ENCODE measurements at places on chromosomes 6 and 20. TPM values are rescaled to one million over a fixed set of nuclear protein-coding genes. Genes with fewer than 3 reads are reported as not detected.

DNA sequence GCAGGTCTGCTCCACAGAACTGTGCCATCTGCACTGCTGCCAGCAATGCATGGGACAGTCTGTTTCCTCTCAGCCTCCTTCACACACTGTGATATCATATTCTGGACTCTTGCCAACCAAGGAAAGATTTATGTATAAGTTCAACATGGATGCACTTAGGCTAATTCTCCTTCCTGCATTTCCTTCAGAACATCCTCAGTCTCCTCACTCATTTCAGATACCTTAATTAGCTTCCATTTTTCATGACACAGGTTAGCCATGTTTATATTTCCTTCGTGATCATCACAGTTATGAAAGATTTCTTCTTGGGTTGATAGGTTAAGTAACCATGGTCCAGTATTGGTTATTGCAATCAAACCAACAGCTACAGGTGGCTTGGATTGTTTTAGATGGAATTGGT, 46.4 kb upstream of the DDR1 start:
- no peak for DNase-seq
- H3K27me3 ChIP-seq, result no peaks in the 10 kb centered on the region
- H3K36me3 ChIP-seq, result peaks cover 46% of the 10 kb centered on the region

SLC12A5 gene
- total RNA-seq, result 8.7 TPM

GRCh38 chr6:139925894-139926641, 551.6 kb upstream of the CITED2 start:
- no peak for DNase-seq
- no peaks in the 10 kb centered on the region for H3K4me1 ChIP-seq
- H3K27me3 ChIP-seq, result no peaks in the 10 kb centered on the region
- H3K4me3 ChIP-seq, result no peak overlapping the region
- no peaks in the 10 kb centered on the region for H3K36me3 ChIP-seq

SLC17A1 gene
- total RNA-seq, result not detected

GRCh38 chr20:18678549-18679419, 90.9 kb downstream of the DTD1 start:
- H3K27me3 ChIP-seq, result no peaks in the 10 kb centered on the region
- no peak overlapping the region for H3K27ac ChIP-seq
- H3K36me3 ChIP-seq, result no peaks in the 10 kb centered on the region
- no peak for DNase-seq

- no peaks in the 10 kb centered on the region for H3K27me3 ChIP-seq
- H3K27ac ChIP-seq, result no peak overlapping the region
These were observed 10.6 kb upstream of the TTLL2 start for GRCh38 chr6:167314180-167314821.

ADGRF4 gene
- not detected for total RNA-seq

DNA sequence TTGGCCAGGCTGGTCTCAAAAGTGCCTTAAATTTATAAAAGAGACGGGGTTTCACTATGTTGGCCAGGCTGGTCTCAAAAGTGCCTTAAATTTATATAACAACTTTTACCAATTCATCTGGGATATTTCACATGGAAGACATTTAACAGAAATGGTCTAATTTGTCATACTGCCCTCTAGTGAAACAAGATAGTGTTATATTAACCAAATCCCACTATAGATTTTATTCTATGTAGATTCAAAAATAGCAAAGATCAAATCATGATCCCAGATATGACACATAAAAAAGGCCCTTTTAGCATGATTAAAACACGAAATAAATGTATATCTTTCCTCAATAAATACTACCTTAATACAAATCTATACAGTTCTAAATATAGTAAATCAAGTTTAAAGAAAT, 102.8 kb upstream of the TFAP2D start:
- no peak overlapping the region for H3K4me3 ChIP-seq
- no peaks in the 10 kb centered on the region for H3K4me1 ChIP-seq
- no peak overlapping the region for H3K27ac ChIP-seq
- H3K27me3 ChIP-seq, result no peaks in the 10 kb centered on the region
- no peaks in the 10 kb centered on the region for H3K36me3 ChIP-seq
- no peak for DNase-seq

GRCh38 chr6:9646342-9647070, 768.4 kb downstream of the TFAP2A start:
- DNase-seq, result no peak
- no peak overlapping the region for H3K27ac ChIP-seq
- no peaks in the 10 kb centered on the region for H3K27me3 ChIP-seq

HCRTR2 gene
- not detected for total RNA-seq

MYL9 gene
- 217 TPM for total RNA-seq

- H3K27ac ChIP-seq, result no peak overlapping the region
- H3K27me3 ChIP-seq, result no peaks in the 10 kb centered on the region
- DNase-seq, result no peak
- no peaks in the 10 kb centered on the region for H3K4me1 ChIP-seq
These were observed 21.5 kb upstream of the TMEM244 start for GRCh38 chr6:129882510-129883023.

- no peak overlapping the region for H3K4me3 ChIP-seq
- DNase-seq, result no peak
- H3K27me3 ChIP-seq, result no peaks in the 10 kb centered on the region
- H3K4me1 ChIP-seq, result no peaks in the 10 kb centered on the region
These were observed 282.6 kb upstream of the ID4 start for GRCh38 chr6:19554356-19555225.

DNA sequence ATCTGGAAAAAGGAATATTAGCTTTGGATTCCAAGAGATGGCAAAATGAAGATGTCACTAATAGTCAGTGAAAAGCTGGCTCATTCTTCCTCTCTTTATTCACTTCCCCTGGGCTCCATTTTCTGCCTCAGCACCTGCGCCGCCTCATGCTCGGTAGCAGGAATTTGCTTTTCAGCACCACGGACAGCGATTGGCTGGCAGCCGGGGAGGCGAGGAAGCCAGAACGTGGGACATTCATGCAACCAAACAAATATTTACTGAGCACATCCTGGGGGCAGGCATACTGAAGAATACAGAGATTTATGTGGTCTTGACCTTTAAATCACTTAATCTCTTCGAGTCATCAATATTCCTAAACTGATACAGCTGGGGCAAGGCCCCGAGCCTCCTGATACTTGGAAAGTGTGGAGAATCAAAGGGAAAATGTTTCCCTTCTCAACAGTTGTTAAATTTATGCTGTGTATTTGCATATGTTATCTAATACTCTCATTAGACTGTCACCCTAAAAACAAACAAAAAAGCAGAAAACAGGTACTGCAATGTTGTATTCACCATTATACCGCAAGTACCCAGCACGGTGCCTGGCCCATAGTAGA, 12.1 kb upstream of the PDYN start:
- H3K4me1 ChIP-seq, result no peaks in the 10 kb centered on the region
- no peaks in the 10 kb centered on the region for H3K27me3 ChIP-seq
- DNase-seq, result peak; percentile 78
- no peaks in the 10 kb centered on the region for H3K36me3 ChIP-seq

GRCh38 chr6:130020073-130020906, 1.9 kb downstream of the L3MBTL3 start:
- peaks cover 4% of the 10 kb centered on the region for H3K36me3 ChIP-seq
- no peak for DNase-seq
- H3K27ac ChIP-seq, result no peak overlapping the region
- no peaks in the 10 kb centered on the region for H3K4me1 ChIP-seq
- H3K4me3 ChIP-seq, result peak overlapping the region; percentile 80

ADGRG6 gene
- 2.5 TPM for total RNA-seq

LY6G6F gene
- not detected for total RNA-seq

PNPLA1 gene
- total RNA-seq, result not detected

- peaks cover 4% of the 10 kb centered on the region for H3K36me3 ChIP-seq
- no peaks in the 10 kb centered on the region for H3K27me3 ChIP-seq
- H3K27ac ChIP-seq, result no peak overlapping the region
- no peak overlapping the region for H3K4me3 ChIP-seq
- no peak for DNase-seq
These were observed 30.4 kb upstream of the HDAC2 start for GRCh38 chr6:114001354-114001753.

NKAIN2 gene
- total RNA-seq, result 0.29 TPM

- H3K4me3 ChIP-seq, result no peak overlapping the region
- no peak for DNase-seq
- H3K4me1 ChIP-seq, result no peaks in the 10 kb centered on the region
- peaks cover 10% of the 10 kb centered on the region for H3K36me3 ChIP-seq
- no peak overlapping the region for H3K27ac ChIP-seq
These were observed 12.9 kb upstream of the TRIM38 start for GRCh38 chr6:25949695-25950094.

DNA sequence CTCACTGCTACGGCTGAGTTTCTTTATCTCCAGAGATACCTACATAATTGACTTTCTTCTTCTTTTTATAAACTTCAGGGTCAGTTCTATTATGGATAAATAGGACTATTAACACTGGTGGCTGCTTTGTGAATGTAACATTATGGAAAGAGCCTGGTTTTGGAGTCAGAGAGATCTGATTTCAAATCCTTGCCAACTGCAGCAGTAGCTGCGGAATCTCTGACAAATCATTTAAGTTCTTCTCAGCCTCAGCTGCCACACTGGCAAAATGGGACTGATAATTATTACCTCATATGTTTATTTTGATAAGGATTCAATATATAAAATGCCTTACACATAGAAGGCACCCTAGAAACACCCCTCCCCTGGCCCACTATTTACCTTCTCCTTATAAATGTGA, 160.5 kb downstream of the BACH2 start:
- no peaks in the 10 kb centered on the region for H3K36me3 ChIP-seq
- no peak overlapping the region for H3K4me3 ChIP-seq
- H3K27ac ChIP-seq, result no peak overlapping the region
- no peaks in the 10 kb centered on the region for H3K27me3 ChIP-seq
- no peaks in the 10 kb centered on the region for H3K4me1 ChIP-seq

- no peaks in the 10 kb centered on the region for H3K27me3 ChIP-seq
- no peak overlapping the region for H3K27ac ChIP-seq
- H3K4me1 ChIP-seq, result no peaks in the 10 kb centered on the region
- no peak for DNase-seq
- no peak overlapping the region for H3K4me3 ChIP-seq
These were observed 68.1 kb upstream of the OGFRL1 start for GRCh38 chr6:71220466-71220865.

GPLD1 gene
- 7.5 TPM for total RNA-seq

GRCh38 chr6:85394199-85394598, 55.7 kb upstream of the NT5E start:
- no peak overlapping the region for H3K27ac ChIP-seq
- H3K27me3 ChIP-seq, result no peaks in the 10 kb centered on the region
- no peak overlapping the region for H3K4me3 ChIP-seq
- H3K36me3 ChIP-seq, result peaks cover 5% of the 10 kb centered on the region
- no peaks in the 10 kb centered on the region for H3K4me1 ChIP-seq

GRCh38 chr6:16058929-16059345, 69.9 kb upstream of the MYLIP start:
- DNase-seq, result no peak
- no peaks in the 10 kb centered on the region for H3K36me3 ChIP-seq
- no peaks in the 10 kb centered on the region for H3K27me3 ChIP-seq
- H3K4me3 ChIP-seq, result no peak overlapping the region
- peaks cover 21% of the 10 kb centered on the region for H3K4me1 ChIP-seq

COL21A1 gene
- total RNA-seq, result 1.4 TPM

DNA sequence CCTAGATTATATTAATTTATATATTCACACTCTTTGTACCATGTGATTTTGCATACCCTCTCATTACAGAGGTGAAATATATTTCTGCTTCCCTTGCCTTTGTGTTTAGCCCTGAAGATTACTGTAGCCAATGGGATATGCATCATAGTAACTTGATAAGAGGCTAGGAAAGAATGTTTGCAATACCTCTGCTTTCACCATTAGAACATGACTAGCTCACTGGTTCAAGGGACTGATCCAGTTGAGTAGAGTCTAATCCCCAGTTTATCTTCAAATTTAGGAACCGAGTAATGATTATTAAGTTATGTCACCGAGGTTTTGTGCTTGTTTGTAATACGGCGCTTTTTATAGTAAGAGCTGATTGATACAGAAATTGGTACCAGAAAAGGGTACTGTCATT, 552.6 kb upstream of the GJE1 start:
- no peak for DNase-seq
- no peaks in the 10 kb centered on the region for H3K36me3 ChIP-seq
- no peak overlapping the region for H3K27ac ChIP-seq
- no peaks in the 10 kb centered on the region for H3K4me1 ChIP-seq
- H3K4me3 ChIP-seq, result no peak overlapping the region
- no peaks in the 10 kb centered on the region for H3K27me3 ChIP-seq

GRCh38 chr6:92777146-92777740, 642.1 kb downstream of the EPHA7 start:
- no peak overlapping the region for H3K4me3 ChIP-seq
- no peaks in the 10 kb centered on the region for H3K27me3 ChIP-seq
- no peaks in the 10 kb centered on the region for H3K36me3 ChIP-seq
- no peak overlapping the region for H3K27ac ChIP-seq
- H3K4me1 ChIP-seq, result no peaks in the 10 kb centered on the region

DNA sequence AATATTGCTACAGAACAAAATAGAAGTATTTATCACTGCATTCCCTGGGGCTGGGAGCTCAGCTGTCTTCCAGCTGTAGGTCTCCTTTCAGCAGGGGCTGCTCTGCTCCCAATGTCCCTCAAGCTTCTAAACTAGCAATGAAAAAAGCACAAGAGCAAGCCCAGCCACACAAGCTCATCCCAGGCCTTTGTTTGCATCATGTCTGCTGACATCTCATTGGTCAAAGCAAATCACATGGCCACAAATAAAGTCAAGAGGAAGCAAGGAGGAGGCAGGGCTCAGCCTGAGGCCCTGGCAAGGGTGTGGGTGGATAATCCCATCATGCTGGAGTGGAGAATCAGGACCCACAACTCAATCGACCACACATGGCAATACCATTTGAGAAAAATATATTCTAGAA, 2.2 kb upstream of the BFSP1 start:
- H3K27me3 ChIP-seq, result no peaks in the 10 kb centered on the region
- peaks cover 5% of the 10 kb centered on the region for H3K4me1 ChIP-seq
- no peaks in the 10 kb centered on the region for H3K36me3 ChIP-seq
- peak; percentile 70 for DNase-seq

- H3K36me3 ChIP-seq, result peaks cover 6% of the 10 kb centered on the region
- no peak for DNase-seq
- no peaks in the 10 kb centered on the region for H3K27me3 ChIP-seq
These were observed 537.6 kb downstream of the HDGFL1 start for GRCh38 chr6:23106951-23107350.

- peaks cover 6% of the 10 kb centered on the region for H3K4me1 ChIP-seq
- no peak overlapping the region for H3K4me3 ChIP-seq
These were observed 14.0 kb upstream of the BTN3A2 start for GRCh38 chr6:26350858-26351543.

HLA-DMA gene
- 7.5 TPM for total RNA-seq

GRCh38 chr6:72348926-72349325, 272.9 kb upstream of the KCNQ5 start:
- no peaks in the 10 kb centered on the region for H3K27me3 ChIP-seq
- DNase-seq, result no peak
- H3K27ac ChIP-seq, result no peak overlapping the region
- no peaks in the 10 kb centered on the region for H3K4me1 ChIP-seq

SEL1L2 gene
- not detected for total RNA-seq

- H3K36me3 ChIP-seq, result no peaks in the 10 kb centered on the region
- H3K4me3 ChIP-seq, result no peak overlapping the region
- no peaks in the 10 kb centered on the region for H3K4me1 ChIP-seq
- no peak for DNase-seq
- H3K27ac ChIP-seq, result no peak overlapping the region
These were observed 355.1 kb downstream of the PAX1 start for GRCh38 chr20:22060610-22061009.

Data from H9 (cell line).